ENCODE measurements at places on chromosomes 16 and 17.

GRCh38 chr17:47251421-47251940 lies 2.1 kb upstream of the ITGB3 start:
- no peak for DNase-seq

DNA sequence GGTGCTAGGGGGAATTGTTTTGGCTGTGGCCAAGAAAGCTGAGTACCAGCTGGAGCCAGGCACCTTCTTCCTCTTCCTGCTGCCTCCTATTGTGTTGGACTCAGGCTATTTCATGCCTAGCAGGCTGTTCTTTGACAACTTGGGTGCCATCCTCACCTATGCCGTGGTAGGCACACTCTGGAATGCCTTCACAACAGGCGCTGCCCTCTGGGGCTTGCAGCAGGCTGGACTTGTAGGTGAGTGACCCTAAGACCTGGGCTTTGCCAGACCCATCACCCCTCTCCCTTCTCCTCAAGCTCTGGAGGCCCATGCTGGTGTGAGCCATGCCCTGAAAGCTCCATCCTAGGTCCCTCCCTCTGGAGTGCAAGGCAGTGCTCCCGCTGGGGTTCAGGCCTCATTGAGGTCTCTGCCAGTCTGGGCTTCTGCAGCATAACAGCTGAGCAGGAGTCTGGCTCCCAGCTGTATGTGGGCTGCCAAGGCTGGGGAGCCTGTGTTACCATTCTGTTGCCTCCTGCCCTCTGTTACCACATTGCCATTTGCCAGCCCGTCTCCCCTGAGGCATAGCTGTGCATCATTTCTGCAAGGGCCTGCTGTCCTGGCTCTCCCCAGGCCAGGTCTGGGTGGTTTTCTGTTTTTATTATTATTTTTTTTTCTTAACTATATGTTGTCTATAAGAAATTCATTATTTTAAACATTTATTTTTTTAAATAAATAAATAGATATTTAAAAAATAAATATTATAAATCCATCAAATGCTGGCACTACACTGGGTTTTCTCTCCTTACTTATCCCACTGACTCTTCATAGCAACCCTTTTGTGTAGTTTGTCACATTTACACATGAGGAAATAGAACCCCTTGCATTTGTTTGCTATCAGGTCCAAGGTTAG lies 4.1 kb downstream of the SLC9A5 start:
- DNase-seq = no peak

DNA sequence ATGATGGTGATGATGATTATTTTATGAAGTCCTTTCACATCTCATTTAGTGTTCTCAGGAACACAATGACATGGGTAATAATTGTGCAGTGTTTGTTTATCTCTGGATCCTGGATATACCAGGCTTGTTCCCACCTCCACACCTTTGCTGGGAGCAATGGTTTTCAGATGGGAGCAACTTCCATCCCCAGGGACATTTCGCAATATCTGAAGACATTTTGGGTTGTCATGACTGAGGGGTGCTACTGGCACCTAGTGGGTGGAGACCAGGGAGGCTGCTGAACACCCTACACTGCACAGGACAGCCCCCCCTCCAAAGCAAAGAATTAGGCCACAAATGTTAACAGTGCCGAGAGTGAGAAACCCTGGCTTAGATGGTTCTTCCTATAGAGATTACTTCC lies 13.5 kb upstream of the SALL1 start:
- DNase-seq = no peak

DNA sequence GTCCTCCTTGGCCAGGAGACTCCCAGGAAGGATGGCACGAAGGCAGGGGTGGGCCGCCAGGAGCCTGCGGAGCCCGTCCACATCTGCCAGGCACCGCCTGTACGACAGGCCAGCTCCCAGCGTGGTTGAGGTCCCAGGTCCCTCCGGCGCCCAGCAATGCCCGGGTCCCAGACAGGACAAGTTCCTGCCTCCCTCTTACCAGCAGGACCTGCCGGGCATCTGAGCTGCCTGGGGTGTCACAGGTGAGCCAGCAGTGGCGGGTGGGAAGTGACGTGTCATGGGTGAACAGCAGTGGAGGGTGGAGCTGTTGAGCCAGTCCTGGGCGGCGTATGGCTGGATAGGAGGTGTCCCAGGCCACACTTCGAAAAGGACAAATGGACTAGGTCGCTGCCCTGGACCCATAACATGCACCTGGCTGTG lies 15.7 kb upstream of the BAHCC1 start:
- DNase-seq = no peak

GRCh38 chr16:13108126-13108525 lies 206.7 kb downstream of the SHISA9 start:
- no peak for DNase-seq

- DNase-seq = no peak
These were observed 2073.2 kb downstream of the TP53TG3F start for GRCh38 chr16:35532576-35532975.

GRCh38 chr16:57752581-57753447 lies 17.2 kb downstream of the KATNB1 start:
- no peak for DNase-seq

DNA sequence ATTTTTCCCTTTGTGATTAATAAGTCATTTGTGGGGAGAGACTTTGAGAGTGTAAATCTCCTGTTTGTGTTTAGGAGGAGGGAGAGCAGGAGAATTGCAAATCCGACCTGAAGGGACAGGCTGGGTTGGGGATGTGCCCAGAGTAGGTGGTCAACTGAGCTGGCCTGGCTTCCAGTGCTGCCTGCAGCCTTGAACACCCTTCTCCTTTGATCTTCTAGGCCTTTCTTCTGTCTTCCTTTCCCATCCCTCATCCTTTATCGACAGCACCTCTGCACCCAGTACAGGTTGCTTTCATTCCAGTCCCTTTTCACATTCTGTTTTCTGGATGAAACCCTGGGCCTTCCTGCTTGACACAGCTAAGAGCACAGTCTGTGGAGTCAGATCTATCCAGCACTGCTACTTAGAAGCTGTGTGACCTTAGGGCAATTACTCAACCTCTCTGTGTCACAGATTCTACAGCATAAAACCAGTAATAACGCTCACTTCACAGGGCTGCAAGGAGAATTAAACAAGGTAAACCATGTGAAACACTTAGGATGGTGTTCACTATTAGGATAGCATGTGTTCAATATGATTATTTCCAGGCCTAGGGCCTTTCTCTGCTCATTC lies 1.0 kb upstream of the CSNK2A2 start:
- no peak for DNase-seq

DNA sequence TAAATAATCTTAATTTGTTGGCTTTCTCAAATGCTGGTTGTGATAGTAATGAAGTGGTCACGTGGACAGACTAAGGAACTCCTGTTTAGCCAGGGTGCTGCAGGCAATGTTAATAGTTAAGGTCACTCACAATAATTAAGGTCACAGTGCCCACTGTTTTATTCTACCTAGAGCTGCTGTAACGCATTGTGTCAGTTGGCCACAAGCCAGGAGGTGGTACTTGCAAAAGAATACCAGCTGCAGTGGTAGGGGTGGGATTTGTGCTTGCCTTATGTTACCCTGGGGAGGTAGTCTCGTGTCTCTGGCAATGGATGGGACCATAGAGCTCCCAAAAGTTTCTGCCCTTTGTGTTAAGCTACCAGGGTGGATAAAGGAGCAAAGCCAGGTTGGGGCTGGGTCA lies 969.1 kb upstream of the CDH8 start:
- DNase-seq = no peak

DNA sequence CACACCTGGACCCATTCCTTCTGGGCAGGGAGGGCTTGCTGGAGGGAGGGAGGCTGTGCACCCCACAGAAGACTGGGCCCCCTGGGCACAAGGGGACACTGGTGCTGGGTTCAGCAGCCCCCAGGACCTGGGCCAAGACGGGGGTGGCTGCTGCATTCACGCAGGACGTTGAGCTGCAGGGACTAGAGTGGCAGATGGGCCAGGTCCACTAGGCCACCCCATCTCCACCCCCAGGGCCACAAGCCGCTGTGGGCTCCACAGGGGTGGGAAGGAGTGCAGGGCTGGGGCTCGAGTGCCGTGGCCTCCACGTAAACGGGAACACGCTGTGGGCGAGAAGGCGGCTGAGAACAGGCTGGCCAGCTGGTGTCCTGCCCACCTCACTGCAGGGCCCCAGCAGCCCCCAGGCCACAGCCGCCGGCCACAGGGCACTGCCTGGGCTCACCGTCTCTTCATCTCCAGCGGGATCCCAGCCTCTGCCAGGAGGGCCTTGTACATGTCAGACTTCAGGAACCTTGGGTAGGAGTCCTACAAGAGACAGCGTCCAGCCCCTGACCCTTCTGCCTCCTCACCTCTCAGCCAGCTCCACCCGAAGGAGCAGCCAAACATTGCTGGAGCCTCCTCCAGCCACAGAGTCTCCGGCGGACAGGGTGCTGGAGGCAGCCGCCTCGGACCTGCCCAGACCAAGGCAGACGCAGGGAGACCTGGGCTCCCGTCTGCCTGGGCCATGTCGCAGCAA lies 6.5 kb downstream of the RGS11 start:
- DNase-seq = no peak

DNA sequence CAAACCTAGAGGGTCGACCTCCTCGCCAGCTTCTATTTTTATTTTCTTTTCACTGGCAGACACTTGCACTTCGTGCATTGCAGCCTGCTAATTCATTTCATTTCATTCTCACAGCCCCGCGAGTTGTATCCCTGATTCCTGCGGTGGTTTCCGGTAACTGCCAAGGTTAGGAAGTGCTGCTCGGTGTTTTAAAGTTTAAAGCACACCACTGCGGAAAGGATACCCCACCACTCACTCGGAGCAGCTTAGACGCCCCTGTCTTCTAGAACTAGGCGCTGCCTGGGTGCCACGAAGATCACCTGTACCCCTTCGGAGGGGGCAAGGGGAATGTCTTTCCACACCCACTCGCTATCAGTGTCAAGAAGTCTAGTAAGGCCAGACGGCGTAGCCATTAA lies 509 bp downstream of the CNEP1R1 start:
- no peak for DNase-seq

DNA sequence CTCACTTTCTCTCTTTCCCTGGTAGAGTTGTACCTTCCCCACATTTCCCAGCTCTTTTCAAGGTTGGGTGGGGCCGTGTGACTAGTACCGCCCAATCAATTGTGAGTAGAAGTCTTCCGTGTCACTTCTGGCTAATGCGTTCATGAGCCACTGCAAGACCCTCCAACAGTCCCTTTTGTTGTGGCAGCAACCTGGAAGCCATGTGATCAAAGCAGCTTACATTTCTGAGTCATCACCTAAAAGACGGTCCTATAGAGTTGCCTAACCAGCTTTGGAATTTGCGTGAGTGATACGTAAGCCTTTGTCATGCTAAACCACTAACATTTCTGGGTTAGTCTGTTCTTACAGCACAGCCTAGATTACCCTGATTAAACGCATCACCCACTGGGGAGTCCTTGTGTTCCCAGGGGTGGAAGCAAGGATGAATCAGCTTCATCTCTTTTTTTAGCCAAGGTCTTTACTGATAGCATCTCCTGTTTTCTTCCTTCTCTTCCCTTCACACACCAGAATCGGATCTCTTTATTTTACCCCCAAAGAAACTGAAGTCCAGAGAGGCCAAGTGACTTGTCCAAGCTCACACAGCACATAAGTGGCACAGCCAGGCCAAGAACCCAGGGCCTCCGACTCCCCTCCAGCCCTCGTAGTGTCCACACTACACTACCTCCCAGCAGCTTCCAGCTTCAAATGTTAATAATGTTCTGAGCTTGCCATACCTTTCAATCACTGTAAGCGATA lies 366.3 kb upstream of the XYLT1 start:
- DNase-seq = no peak

DNA sequence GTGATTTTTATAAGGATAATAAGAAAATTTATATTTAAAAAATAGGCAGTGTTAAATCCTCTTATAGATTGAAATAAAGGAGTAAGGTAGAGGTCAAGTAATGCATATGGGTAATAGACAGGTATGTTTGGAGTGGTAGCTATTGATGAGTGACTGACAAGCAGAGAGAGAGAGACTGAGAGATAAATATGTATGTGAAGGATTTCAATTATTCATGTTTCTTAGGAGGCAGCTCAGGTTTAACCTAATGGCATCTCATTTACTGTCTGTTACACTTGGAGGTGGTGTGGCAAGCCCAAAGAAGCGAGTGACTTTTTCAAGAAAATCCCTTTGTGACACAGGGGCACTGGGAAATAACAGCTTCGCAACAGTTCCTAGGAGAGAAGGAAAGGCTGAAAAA lies 120.2 kb downstream of the KIF2B start:
- DNase-seq = no peak

Measured in esophagus squamous epithelium (tissue), 5 donors.